ENCODE measurements at places on chromosomes 5 and 9.

DNA sequence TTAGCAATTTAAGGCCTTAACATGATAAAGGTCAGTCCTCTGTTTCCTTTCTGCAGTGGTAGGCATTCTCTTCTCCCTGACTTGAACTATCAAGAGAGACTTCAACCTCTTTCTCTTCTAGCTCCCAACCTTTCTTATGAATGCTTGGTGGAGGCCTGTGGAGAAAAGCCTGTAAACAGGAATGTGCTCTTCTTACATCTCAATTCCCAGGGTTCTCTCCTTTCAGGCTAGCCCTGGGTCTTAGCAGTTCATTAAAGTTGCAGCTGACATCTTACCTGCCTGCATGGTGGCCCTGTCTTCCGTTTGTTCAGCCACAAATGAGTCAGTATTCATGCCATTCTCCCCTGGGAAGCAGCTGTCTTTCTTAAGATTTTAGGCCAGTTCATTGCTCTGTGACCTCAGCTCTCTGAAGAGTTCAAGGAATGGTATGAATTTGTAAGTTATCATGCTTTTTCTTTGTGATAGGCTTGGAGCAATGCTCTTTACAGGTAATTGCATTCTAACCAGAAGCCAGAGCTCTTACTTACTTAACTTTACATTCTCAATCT lies 77.8 kb downstream of the ADCY2 start:
- DNase-seq = no peak

DNA sequence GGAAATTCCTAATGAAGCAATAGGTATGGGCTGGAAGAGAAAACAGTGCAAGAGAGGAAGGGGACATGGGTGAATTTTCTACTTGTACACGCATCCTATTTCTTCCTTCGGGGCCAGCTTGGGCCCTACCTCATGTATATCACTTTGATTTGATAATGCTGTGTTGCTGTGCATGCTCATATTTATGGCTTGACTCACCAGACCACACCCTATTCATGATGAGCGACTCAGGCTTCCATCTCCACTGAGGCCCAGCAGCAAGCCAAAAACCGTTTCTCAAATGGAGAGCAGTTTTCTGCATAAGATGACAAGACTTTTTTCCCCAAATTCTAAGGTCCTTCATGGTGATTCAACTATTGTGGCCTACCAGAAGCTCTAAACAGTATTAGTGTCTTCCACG lies 2039.1 kb upstream of the CDH9 start:
- peak; percentile 51 for DNase-seq

- peak; percentile 83 for DNase-seq
These were observed at the start of gene OCLN for GRCh38 chr5:69492391-69492922. TSS of gene OCLN (plus strand) at chr5:69492790. CDS start at chr5:69504245, 11,455 bp downstream.

DNA sequence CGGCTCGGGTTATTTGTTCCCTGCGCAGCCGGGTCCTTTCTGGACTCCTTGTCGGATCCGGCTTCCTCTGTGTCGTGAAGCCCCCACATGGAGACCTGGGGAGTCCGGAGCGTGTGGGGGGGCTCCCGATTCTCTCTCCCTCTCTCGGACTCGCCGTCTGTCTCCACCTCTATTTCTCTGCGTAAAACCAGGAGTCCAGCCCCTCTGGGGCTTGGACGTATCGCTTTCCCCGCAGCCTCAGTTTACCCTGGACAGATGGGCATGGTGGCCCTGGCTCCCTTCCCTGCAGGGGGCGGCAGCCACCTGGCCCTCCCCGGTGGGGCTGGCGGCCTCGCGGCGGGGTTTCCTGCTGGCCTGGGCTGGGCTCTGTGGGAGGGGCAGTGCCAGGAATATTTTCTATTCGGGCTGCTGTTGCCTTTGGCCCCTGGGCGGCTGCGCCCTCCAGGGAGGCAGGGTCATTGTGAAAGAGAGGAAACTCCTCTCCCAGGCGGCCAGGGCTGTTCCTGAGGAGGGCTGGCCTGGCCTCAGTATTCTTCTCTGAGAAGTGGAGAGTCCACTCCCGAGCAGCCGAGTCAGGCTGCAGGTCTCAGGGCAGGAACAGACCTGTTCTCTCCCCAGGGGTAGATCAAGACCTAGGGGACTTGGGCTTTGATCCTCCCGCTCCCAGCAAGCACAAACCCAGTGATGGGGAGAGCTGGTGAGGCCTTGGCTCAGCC lies 665 bp downstream of the ASS1 start:
- DNase-seq = peak; percentile 58

DNA sequence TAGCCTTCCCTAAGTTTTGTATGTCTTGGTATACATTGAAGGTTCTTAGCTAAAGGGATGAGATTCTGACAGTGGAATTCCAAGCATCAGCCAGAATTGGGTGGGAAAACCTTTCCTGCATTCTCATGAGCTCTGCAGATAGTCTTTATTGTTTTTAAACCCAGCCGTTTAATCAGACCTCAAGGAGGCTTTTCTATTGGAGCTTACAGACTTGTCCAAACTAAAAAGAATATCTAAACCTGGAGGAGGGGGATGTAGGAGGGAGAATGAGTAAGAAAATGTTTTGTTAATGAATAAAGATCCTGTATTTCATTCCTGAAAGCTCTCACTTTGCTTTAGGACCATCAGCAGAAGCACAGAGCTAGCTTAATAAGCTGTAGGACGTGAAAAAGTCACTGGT lies 41.7 kb downstream of the EBF1 start:
- no peak for DNase-seq

- no peak for DNase-seq
These were observed 105.6 kb downstream of the CSNK1G3 start for GRCh38 chr5:123617561-123617960.

GRCh38 chr5:64765804-64766504 lies 2.5 kb downstream of the SREK1IP1 start:
- DNase-seq = no peak

GRCh38 chr5:80275347-80275746 lies 19.5 kb upstream of the SERINC5 start:
- DNase-seq = no peak

DNA sequence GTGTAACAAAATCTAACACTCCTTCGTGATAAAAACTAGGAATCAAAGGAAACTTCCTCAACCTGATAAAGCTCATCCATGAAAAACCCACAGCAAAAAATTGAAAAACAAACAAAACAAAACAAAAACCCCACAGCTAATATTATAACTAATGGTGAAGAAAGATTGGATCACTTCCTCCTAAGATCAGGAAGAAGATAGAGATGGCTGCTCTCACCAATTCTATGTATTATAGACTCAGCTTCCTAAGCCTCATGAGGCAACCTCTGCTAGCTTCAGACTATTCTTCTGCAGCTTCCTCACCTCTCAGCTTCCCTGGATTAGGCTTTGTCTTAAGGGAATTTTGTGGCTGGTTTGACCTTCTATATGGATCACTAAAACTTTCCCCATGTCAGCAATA lies 40.1 kb downstream of the PHAX start:
- no peak for DNase-seq

- DNase-seq = no peak
These were observed 58.3 kb downstream of the MVB12B start for GRCh38 chr9:126384926-126385325.

- no peak for DNase-seq
These were observed 227.0 kb downstream of the SEMA6A start for GRCh38 chr5:116347657-116348056.

- DNase-seq = no peak
These were observed 35.5 kb downstream of the GADD45G start for GRCh38 chr9:89640361-89640760.

DNA sequence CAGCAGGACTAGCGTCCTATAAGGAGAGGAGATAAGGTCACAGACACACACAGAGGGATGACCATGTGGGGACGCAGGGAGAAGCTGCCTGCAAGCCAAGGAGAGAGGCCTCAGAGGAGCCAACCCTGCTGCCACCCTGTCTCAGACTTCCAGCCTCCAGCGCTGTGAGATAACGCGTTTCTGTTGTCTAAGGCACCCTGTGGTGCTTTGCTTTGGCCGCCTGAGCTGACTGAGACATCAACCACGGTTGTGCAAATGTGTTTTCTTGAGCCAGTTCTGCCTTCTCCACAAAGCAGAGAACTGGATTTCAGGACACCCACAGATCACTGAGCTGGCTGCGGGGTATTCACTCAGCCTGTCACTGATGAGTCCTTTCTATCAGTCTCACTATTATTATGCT lies 149.1 kb downstream of the NXNL2 start:
- DNase-seq = no peak
